ENCODE measurements at places on chromosomes 3 and 15.

GRCh38 chr3:87473944-87474343 is 197.6 kb upstream of the POU1F1 start:
- no peak for DNase-seq

- DNase-seq = no peak
These were observed 111.0 kb downstream of the ERC2 start for GRCh38 chr3:56357266-56357665.

GRCh38 chr3:45309876-45310275 is 78.5 kb upstream of the LARS2 start:
- no peak for DNase-seq

DNA sequence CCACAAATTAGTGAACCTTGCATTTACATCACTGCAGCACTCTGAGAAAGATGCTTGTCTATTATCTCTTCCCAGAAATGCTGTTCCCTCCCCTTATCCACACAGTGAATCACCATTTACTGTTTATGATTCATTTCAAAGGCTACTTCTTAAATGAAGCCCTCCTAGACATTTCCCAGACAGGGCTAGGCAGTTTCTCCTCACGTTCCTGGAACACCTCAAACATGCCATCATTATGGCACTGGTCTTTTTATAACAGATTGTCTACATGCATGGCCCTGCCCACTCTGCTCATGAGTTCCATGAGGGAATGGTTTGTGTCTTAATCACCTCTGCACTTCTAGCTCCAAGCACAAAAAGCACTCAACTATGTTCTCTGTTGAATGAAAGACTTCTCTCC is 32.2 kb upstream of the TM2D3 start:
- no peak for DNase-seq

DNA sequence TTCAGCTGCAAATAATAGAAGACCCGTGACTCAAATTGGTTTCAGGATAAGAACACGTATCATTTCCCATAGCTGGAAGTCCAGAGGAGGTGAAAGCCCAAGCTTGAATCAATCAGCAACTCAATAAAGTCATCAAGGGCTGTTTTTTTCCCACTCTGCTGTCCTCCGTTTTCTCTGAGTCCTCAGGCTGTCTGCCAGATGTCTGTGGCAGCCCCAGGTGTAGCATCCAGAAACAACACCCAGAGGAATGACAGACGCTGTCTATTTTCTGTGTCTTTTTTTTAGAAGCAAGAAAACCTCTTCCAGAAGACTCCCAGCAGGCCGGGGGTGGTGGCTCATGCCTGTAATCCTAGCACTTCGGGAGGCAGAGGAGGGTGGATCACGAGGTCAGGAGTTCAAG is 204.4 kb downstream of the FAM43A start:
- DNase-seq = no peak

GRCh38 chr3:28262001-28262400 is 20.6 kb downstream of the CMC1 start:
- no peak for DNase-seq

DNA sequence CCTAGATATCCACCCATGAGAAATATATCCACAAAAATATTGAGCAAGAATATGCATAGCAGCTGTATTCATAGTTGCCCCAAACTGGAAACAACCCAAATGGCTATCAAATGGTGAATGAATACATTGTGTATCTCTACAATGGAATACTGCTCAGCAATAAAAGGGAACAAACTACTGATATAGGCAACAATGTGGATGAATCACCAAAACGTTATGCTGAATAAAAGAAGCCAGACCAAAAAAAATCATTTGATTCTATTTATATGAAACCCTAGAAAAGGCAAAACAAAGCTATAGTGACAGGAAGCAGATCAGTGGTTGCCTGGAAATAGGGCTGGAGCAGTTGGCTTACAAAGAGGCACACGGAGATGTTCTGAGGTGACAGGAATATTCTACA is 15.5 kb upstream of the CMTM7 start:
- no peak for DNase-seq

Data from activated T-cell treated with anti-CD3 and anti-CD28 coated beads, Interleukin-2, amount 50 U/mL, for 72 hours (primary cell).